ENCODE measurements at places on chromosomes 5 and 9.

GRCh38 chr5:67648201-67648671 is 451.6 kb upstream of the CD180 start:
- no peak for DNase-seq

- DNase-seq = no peak
Measured at GRCh38 chr9:73270967-73271721, 119.5 kb downstream of the ANXA1 start.

DNA sequence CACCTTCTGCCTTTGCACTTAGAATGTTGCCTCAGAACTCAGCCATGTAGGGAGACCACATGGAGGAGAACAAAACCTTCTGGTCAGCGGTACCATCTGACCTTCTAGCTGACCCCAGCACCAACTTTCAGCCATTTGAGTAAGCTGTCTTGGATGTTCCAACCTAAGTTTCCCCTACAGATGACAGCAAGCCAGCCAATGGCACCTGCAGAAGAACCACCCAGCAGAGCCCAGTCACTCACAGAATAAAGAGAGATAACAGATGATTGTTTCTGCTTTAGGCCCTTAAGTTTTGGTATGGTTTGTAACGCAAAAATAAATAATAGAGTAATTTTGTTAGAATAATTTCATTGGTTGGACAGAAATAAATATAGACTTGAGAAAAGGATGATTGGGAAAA is 10.4 kb downstream of the DNAH5 start:
- no peak for DNase-seq

DNA sequence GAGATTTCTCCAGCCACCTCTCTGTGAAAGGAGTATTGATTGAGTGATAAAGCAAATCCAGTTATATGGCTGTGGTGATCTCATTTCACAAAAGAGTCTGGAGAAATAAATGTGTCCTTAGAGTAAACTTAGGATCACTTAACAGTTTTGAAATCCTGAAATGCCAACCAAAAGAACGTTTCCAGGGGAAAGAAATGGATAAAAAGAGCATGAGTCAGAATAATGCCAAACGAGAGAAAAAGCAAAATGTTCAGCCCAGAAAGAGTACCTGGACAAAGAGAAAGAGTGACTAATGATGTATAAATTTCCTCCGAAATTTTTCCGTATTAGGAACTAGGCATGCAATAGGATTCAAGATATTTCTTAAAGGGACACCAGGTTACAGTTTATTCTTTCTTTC is 463.1 kb upstream of the CDH10 start:
- DNase-seq = no peak

DNA sequence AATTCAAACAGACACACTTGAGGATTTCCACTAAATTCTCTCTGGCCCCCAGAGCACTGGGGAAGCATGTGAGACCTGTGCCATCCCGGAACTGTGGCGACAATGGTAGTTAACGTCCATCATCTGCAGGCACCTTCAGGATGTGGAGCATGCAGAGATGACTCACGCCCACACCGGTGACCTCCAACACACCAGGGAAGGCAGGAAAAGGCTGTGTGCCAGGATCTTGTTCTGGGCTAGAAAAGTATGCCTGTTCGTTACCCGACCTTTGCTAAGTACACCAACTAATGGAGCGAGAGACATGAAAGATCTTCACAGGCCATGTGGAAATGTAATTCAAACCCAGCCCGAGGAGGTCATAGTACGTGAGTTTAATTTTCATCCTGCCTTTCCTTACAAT is 208.8 kb downstream of the MELK start:
- no peak for DNase-seq

DNA sequence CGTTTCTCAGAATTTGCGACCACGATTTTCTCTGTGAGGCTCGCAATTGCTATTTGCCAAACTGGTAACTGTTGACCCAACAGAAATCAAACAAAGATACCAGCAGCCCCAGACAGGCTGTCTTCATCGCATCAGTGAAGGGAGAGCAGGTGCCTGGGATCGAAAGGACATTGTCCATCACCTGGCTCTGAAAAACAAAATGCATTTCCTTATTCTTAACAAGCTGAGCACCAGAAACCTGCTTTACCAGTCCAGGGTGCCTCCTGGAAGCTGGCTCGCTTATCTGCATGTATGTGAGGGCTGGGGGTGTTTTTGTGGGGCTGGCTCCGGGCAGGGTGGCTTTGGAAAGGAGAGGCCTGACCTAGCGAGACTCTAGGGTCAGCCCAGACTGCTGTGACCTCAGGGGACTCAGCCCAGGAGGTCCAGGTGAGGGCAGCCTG is 24.7 kb downstream of the WWC1 start:
- DNase-seq = no peak

- no peak for DNase-seq
Measured at GRCh38 chr9:68913054-68913453, 100.9 kb downstream of the PRKACG start.

- DNase-seq = no peak
Measured at GRCh38 chr9:104247899-104248460, 153.9 kb downstream of the SMC2 start.

- no peak for DNase-seq
Measured at GRCh38 chr9:115135821-115136778, 18.1 kb upstream of the TNC start.

DNA sequence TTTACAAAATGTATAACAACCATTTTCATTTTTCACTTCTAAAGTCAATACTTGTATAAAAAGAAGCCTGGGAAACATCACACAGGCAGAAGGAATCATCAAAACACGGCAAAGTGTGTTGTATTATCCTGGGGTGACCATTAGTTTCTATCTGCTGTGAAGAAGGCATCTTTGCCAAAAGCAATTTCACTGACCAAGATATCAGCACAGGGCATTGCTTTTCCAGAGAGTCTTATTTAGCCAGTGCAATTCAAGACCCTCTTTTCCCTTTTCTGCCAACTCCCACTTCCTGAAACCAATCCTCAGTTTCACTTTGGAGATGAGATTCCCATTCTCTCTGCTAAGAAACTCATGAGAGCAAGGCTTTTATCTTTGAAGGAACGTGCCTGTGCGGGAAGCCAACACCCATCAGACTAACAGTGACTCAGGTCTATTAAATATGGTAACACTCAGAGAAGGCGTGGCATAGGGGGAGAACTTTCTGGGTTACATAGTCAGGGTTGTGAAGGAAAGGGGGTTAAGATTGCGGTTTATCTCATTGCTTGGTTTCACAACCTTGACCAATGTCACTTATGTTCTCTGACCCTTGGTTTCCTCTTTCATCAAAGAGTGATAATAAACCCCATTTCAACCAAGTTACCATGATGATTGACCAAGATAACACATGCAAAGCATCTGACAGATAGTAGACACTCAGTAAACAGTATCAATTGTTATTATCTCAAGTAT is 666.9 kb upstream of the KLF4 start:
- DNase-seq = no peak

- no peak for DNase-seq
Measured at GRCh38 chr9:8555762-8556500, 756.4 kb upstream of the DMAC1 start.

- DNase-seq = no peak
Measured at GRCh38 chr5:38830521-38831051, 15.2 kb upstream of the OSMR start.

DNA sequence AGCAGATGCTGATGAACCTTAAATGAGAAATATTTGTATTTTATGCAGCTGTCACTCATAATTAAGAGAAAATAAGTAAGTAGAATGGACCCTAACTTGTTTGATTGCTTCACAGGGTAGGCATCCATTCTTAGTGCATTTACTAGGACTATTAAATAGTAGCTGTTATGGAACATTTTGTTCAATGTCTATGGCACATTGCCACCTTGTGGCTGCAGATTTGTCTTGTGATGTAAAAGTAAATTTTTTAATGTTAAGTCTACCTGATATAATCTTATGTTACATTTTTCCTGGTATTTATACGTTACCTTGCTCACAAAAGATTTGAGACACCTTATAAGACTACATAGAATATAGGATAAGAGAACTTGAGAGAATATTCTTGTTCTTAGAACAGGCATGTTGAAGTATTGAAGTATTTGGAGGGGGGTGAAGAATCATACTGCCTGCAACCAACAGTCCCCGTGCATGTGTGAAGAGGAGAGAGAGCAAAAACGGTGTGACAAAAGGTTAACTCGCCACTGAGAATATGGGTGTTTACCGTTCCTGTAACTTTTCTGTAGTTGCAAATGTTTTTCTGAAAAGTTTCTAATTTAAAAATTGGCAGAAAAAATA is 161.1 kb downstream of the MAST4 start:
- DNase-seq = peak; percentile 53

DNA sequence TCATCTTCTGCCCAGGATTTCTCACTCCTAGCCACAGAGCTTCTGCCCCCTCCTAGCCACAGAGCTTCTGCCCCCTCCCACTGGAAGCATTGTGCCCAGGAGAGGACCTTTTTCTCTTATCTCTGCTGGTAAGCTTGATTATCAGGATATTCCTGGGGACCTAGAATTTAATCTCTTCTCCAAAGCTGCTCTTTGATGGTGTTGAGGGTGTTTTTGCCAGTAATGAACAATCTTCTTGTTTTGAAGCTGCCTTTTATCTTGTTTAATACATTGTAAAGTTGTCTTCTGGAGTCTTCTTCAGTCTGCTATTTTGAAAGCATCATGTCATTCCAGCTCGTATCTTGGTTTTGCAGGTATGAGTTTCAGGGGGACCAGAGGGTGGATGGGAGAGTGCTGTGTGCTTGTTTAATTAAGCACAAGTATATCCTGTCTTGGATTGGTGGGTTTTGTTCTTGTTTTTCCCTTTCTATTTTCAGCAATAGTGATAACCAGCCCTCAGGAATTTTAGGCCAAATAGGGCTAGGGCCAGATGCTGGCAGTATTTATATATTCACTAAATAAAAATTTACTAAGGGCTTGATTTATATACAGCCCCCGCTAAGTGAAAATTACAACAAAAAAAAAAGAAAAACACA is 214.0 kb upstream of the DMRT1 start:
- no peak for DNase-seq

GRCh38 chr5:55665065-55665464 is 47.1 kb downstream of the SLC38A9 start:
- DNase-seq = no peak

GRCh38 chr5:172843825-172844576 is 9.9 kb downstream of the ERGIC1 start:
- DNase-seq = no peak

DNA sequence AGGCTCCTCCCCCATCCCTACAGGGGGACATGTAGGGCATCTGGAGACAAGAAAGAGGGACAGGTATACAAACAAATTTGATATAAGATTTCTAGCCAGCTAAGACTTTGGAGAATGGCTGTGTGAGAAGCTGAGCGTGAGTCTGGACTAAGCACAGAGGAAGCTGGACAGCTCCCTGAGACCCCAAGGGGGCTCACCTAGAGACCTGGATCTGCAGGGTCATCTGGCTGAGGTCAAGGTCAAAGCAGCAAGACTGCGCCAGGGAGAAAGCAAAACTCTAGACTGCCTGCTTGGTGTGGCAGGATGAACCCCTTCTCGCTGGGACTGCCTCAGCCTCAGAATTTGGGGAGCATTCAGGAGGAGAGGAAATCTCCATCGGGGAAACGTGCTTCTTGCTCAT is 8.0 kb upstream of the GSN start:
- DNase-seq = no peak

DNA sequence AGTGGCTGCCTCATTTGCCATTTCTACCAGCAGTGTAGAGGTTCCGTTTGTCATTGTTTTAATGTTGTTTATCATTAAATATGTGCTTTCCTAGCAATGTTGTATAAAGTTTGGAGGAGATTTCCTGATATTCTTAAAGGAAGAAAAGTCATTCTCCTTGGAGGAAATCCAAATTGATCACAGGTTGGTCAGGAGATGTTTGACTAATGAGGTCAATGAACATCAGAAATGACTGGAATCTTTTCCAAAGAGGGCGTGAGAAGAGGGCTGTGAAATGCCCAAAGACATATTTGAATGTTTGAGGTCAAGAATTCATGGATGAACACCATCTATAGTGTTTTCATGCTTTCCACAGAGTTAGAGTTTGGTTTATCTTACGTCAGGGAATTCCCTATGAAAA is 471.3 kb downstream of the MAT2B start:
- no peak for DNase-seq

DNA sequence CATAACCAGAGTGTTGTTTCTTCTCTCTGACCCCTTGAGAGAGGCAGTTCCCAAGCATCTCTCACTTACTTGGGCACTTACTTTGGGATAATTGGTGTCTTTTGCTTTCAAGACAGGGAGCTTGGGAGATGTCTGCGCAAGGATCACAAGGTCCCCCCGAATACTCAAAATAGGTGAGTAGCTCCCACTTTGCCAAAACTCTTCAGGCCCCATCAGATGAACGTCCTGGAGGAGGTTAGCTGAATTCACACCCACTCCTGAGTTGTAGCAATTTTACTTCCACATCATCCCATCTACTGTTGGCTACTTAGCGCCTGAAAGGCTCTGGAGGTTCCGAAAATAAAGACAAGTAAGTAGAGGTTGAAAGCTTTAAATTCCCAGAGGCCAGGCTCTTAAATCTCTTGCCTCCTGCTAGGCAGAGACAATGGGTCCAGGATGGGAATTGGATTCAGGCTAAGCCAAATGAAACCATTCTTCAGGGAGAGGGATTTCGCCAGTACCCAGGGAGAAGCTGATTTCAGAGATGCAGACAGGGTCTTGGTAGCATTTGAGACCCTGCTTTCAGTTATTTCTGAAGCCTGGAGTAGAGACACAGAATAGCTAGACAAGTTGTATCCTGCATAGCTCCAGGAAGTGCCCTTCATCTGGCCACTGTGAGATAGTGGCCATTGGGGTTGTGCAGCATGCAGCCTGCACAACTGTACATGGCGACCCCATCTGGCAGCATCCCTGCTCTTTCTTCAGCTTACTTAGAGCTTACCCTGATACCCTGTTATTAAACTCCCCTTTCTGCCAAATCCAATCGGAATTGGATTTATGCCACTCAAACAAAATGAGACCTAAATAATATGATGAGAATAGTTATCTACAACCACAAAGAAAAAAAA is 60.1 kb downstream of the BOD1 start:
- DNase-seq = no peak

- peak; percentile 26 for DNase-seq
Measured at GRCh38 chr9:78707481-78707991, 410.6 kb downstream of the PSAT1 start.

DNA sequence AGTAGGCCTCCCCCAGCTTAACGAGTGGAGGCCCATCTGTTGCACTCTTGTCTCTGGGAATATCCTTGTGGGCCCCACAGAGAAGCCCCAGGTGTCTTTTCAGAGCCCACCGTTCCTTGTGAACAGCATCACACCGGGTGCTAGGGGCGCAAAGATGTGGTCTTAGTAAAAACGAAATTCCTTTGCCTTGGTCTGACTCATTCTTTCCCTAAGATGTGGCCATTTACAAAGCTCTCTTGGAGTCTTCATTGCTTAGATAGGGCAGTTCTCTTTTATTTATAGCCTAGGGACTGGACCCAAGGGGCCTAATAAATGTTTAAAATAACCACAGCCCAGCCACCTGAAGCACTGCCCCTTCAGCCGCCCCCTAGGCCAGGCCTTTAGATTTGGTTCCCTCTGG is 52.8 kb upstream of the RPL26L1 start:
- peak; percentile 76 for DNase-seq

GRCh38 chr5:23419115-23419514 is 88.3 kb upstream of the PRDM9 start:
- DNase-seq = no peak

DNA sequence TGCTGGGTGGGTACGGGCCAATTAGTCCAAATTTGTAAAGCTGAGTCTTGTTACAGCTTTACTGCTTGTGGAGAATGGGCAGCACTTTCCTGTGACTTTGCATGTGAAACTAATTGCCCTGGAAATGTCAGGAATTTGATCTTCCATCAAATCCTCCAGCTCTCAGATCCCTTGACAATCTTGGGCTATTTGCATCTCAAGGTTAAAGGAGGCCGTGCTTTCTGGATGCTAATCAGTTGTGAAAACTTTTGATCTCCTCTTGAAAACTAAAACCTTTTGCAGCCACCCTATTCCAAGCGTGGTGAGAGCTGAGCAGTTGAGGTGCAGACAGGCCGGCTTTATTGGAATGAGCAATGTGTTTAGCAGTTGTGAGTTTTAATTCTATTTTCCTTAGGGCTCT is 68.0 kb upstream of the CLINT1 start:
- DNase-seq = no peak

All from GM13977 (cell line).